H7 (cell line): ENCODE measurements at places on chromosomes 1 and 21. TPM values are rescaled to one million over a fixed set of nuclear protein-coding genes. Genes with fewer than 3 reads are reported as not detected.

The RBBP4 gene
- total RNA-seq: 311 and 325 TPM in 2 replicates

The NBL1 gene
- total RNA-seq: 26.9 and 47.4 TPM in 2 replicates

The BMP8A gene
- total RNA-seq: 0.07 and 0.81 TPM in 2 replicates

The KCNE1 gene
- 0.10 TPM in 1 of 2 replicates, not detected in the other for total RNA-seq

The CD2 gene
- total RNA-seq: not detected in 2 replicates

The ZBTB18 gene
- 21.9 and 26.7 TPM in 2 replicates for total RNA-seq

The SELL gene
- not detected in 2 replicates for total RNA-seq

The PTAFR gene
- 0.55 and 0.81 TPM in 2 replicates for total RNA-seq

The HIVEP3 gene
- total RNA-seq: 1.8 and 1.9 TPM in 2 replicates

The CFAP107 gene
- total RNA-seq: not detected in 2 replicates

The TMOD4 gene
- total RNA-seq: 0.80 TPM in 1 of 2 replicates, not detected in the other

The RGS4 gene
- total RNA-seq: 0.26 and 1.0 TPM in 2 replicates

The YARS1 gene
- total RNA-seq: 239 and 260 TPM in 2 replicates

The GCSAML gene
- not detected in 2 replicates for total RNA-seq

The CFAP57 gene
- total RNA-seq: 0.14 TPM in 1 of 2 replicates, not detected in the other

The PRR9 gene
- total RNA-seq: not detected in 2 replicates

The SLC6A9 gene
- total RNA-seq: 6.4 and 8.2 TPM in 2 replicates

The ASCL5 gene
- total RNA-seq: 0.30 TPM in 1 of 2 replicates, not detected in the other

The ZBTB37 gene
- total RNA-seq: 6.1 and 10.2 TPM in 2 replicates

The PLA2G2D gene
- total RNA-seq: not detected in 2 replicates

The TMEM52 gene
- total RNA-seq: 24.1 and 29.4 TPM in 2 replicates

The ELAVL4 gene
- 0.42 and 1.7 TPM in 2 replicates for total RNA-seq

The TSPAN1 gene
- total RNA-seq: not detected in 2 replicates

The KRTAP19-6 gene
- not detected in 2 replicates for total RNA-seq

The CCSAP gene
- 8.6 and 12.8 TPM in 2 replicates for total RNA-seq

The PLA2G2F gene
- total RNA-seq: not detected in 2 replicates

The REG4 gene
- not detected in 2 replicates for total RNA-seq

The TSTD1 gene
- total RNA-seq: 91.3 and 114 TPM in 2 replicates

The FCRL5 gene
- 0.14 TPM in 1 of 2 replicates, not detected in the other for total RNA-seq

The ABCD3 gene
- 32.1 and 34.5 TPM in 2 replicates for total RNA-seq

The ITLN2 gene
- total RNA-seq: 2.7 and 5.2 TPM in 2 replicates

The EPHA2 gene
- 43.3 and 63.5 TPM in 2 replicates for total RNA-seq

The RBP7 gene
- 1.1 and 1.7 TPM in 2 replicates for total RNA-seq

The ADGRB2 gene
- total RNA-seq: 28.0 and 39.8 TPM in 2 replicates

The RPS6KA1 gene
- total RNA-seq: 101 and 121 TPM in 2 replicates

The SDC3 gene
- 38.0 and 44.2 TPM in 2 replicates for total RNA-seq

The LCE2A gene
- not detected in 2 replicates for total RNA-seq

The TMEM269 gene
- total RNA-seq: 1.00 and 1.1 TPM in 2 replicates

The HPCA gene
- total RNA-seq: 0.89 and 2.6 TPM in 2 replicates

The AVPR1B gene
- total RNA-seq: not detected in 2 replicates

The HNRNPR gene
- total RNA-seq: 124 and 148 TPM in 2 replicates
